ENCODE measurements at places on chromosomes 1 and 21. TPM values are rescaled to one million over a fixed set of nuclear protein-coding genes. Genes with fewer than 3 reads are reported as not detected.

GRCh38 chr1:30418939-30419720, 304.3 kb downstream of the MATN1 start:
- no peaks in the 10 kb centered on the region for H3K36me3 ChIP-seq
- H3K4me1 ChIP-seq: no peaks in the 10 kb centered on the region
- no peaks in the 10 kb centered on the region for H3K27me3 ChIP-seq
- H3K27ac ChIP-seq: no peak overlapping the region
- DNase-seq: no peak
- no peak overlapping the region for H3K4me3 ChIP-seq

GRCh38 chr1:15714406-15715136, 21.5 kb upstream of the SLC25A34 start:
- no peak for DNase-seq
- H3K27ac ChIP-seq: no peak overlapping the region
- H3K27me3 ChIP-seq: no peaks in the 10 kb centered on the region
- H3K36me3 ChIP-seq: peaks cover 44% of the 10 kb centered on the region
- no peak overlapping the region for H3K4me3 ChIP-seq
- no peaks in the 10 kb centered on the region for H3K4me1 ChIP-seq

- H3K4me3 ChIP-seq: no peak overlapping the region
- no peaks in the 10 kb centered on the region for H3K36me3 ChIP-seq
- no peaks in the 10 kb centered on the region for H3K27me3 ChIP-seq
Measured at GRCh38 chr1:98988904-98989555, 15.6 kb downstream of the PLPPR5 start.

GRCh38 chr1:64518692-64519481, 49.0 kb downstream of the CACHD1 start:
- no peaks in the 10 kb centered on the region for H3K36me3 ChIP-seq
- no peaks in the 10 kb centered on the region for H3K4me1 ChIP-seq
- H3K27me3 ChIP-seq: peaks cover 2% of the 10 kb centered on the region
- no peak overlapping the region for H3K4me3 ChIP-seq

DNA sequence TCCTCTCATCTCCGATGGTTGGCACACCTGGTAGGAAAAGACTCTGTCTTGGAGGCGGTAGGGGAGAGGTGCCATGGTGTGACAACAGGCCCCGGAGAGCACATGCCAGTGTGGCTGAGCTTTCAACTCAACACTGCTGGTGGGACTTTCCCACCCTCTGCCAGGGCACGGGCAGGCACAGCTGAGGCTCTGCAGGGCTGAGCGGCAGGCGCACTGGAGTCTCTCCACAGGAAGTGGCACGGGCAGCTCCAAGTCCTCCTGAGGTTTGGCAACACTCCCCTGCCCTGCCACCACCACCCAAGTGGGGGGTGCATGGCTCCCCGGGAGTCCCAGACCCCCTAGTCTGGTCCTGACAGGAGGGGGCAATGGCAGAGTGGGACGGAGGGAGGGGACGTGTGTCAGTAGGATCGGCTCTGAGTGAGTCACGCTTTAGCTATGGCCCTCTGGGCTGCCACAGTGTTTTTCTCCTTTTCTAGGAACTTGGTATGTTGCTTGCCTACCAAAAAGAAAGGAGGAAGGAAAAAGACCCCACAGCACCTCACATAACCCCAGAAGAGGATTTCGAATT, 27.3 kb upstream of the EVA1B start:
- no peaks in the 10 kb centered on the region for H3K27me3 ChIP-seq
- peak; percentile 78 for DNase-seq
- H3K36me3 ChIP-seq: peaks cover 49% of the 10 kb centered on the region
- H3K4me3 ChIP-seq: no peak overlapping the region
- H3K27ac ChIP-seq: peak overlapping the region; percentile 48

- no peaks in the 10 kb centered on the region for H3K4me1 ChIP-seq
- H3K4me3 ChIP-seq: no peak overlapping the region
- no peak for DNase-seq
- H3K36me3 ChIP-seq: no peaks in the 10 kb centered on the region
Measured at GRCh38 chr1:182217071-182217470, 155.6 kb upstream of the ZNF648 start.

DNA sequence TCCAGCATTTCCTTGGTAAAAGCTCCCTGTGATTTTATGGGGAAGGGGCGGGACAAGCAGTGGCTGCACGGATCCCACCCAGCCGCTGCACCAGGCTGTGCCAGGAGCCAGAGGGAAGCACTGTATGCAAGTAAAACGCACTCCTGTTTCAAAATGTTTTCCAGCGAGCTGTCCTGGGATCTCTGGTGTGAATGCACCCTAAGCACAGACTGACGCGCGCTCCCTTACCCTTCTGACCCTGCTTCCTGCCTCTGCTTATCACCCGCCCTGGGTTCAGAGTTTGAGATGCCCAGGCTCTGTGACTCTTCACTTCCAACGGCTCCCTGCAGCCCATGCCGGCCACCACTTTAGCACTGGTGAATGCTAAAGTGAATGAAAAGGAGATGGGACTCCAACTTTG, 131.2 kb downstream of the RHOU start:
- no peaks in the 10 kb centered on the region for H3K27me3 ChIP-seq
- H3K36me3 ChIP-seq: no peaks in the 10 kb centered on the region
- H3K27ac ChIP-seq: no peak overlapping the region

GRCh38 chr1:96519851-96520578, 201.6 kb upstream of the PTBP2 start:
- no peaks in the 10 kb centered on the region for H3K27me3 ChIP-seq
- DNase-seq: no peak
- no peaks in the 10 kb centered on the region for H3K4me1 ChIP-seq
- H3K27ac ChIP-seq: no peak overlapping the region

DNA sequence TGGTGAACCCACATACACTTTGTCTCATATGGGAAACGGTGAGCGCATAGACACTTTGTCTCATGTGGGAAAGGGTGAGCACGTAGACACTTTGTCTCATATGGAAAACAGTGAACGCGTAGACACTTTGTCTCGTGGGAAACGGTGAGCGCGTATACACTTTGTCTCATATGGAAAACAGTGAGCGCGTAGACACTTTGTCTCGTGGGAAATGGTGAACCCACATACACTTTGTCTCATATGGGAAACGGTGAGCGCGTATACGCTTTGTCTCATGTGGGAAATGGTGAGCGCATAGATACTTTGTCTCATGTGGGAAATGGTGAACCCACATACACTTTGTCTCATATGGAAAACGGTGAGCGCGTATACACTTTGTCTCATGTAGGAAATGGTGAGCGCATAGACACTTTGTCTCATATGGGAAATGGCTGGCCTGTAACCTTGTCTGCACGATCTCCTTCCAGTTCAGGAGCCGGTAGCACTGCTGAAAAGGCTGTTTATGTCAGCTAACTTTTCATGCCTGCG, 50.7 kb upstream of the TRAPPC10 start:
- no peak for DNase-seq
- H3K4me3 ChIP-seq: no peak overlapping the region

DNA sequence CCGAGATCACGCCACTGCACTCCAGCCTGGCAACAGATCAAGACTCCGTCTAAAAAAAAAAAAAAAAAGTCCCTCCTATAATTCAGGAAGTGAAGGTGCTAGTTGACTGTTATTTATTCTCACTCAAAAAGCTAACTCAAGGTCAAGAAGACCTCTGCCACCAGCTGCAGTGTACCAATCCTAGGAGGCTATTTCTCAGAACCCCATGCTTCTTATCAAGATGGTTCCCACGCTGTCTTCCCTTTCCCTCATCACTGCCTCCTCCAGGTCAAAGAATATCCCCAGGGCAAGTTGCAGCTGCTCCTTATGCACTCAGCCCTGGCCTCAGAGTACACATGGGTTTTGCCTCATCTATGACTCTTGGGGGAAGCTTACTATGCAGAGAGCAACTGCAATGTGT, 53.6 kb downstream of the RERE start:
- H3K4me1 ChIP-seq: no peaks in the 10 kb centered on the region
- H3K27ac ChIP-seq: no peak overlapping the region
- H3K4me3 ChIP-seq: no peak overlapping the region
- H3K36me3 ChIP-seq: no peaks in the 10 kb centered on the region
- DNase-seq: no peak
- no peaks in the 10 kb centered on the region for H3K27me3 ChIP-seq

- no peak for DNase-seq
- no peak overlapping the region for H3K4me3 ChIP-seq
- H3K4me1 ChIP-seq: no peaks in the 10 kb centered on the region
- no peaks in the 10 kb centered on the region for H3K27me3 ChIP-seq
Measured at GRCh38 chr1:14875524-14876509, 277.3 kb downstream of the KAZN start.

DNA sequence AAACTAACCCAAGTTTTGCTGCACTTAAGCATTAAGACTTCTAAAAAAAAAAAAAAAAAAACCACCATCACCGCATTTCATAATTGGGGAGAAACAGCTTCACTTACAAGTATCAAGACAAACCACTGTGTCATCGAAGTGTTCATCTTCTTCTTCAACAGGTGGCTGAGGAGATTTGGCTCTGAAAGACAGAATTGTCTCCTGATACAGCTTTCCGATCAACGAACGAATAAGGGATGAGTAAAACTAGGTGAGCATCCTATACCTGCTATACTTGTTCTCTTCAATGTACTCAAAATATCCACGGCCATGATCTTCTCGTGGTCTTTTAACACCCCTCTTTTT, 2.0 kb downstream of the HNRNPU start:
- H3K27me3 ChIP-seq: no peaks in the 10 kb centered on the region
- H3K36me3 ChIP-seq: peaks cover 47% of the 10 kb centered on the region
- H3K27ac ChIP-seq: peak overlapping the region; percentile 100
- peak; percentile 63 for DNase-seq
- peak overlapping the region; percentile 99 for H3K4me3 ChIP-seq
- H3K4me1 ChIP-seq: peaks cover 61% of the 10 kb centered on the region

GRCh38 chr1:29825941-29826415, 589.7 kb downstream of the PTPRU start:
- H3K4me3 ChIP-seq: no peak overlapping the region
- no peaks in the 10 kb centered on the region for H3K4me1 ChIP-seq
- H3K27ac ChIP-seq: no peak overlapping the region
- no peak for DNase-seq

DNA sequence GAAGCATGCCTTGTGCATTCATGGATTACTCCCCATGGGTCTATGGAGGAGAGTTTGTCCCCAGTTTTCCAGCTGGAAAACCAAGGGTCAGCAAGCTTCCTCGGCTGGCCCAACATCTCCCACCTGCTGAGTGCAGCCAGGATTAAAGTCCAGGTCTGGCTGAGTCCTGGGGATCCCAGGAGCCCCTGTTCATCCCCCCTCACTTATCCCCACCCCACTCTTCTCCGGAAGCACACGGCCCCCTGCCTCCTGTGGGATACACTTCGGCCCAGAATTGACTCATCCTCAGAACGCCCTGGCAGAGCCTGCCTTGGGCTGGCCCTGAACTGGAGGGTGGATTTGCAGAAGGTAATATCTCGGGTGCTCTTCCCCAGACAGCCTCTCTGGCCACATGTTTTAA, 276.1 kb downstream of the NPHP4 start:
- H3K27me3 ChIP-seq: no peaks in the 10 kb centered on the region
- no peaks in the 10 kb centered on the region for H3K36me3 ChIP-seq
- no peak overlapping the region for H3K27ac ChIP-seq
- no peak overlapping the region for H3K4me3 ChIP-seq
- no peak for DNase-seq

DNA sequence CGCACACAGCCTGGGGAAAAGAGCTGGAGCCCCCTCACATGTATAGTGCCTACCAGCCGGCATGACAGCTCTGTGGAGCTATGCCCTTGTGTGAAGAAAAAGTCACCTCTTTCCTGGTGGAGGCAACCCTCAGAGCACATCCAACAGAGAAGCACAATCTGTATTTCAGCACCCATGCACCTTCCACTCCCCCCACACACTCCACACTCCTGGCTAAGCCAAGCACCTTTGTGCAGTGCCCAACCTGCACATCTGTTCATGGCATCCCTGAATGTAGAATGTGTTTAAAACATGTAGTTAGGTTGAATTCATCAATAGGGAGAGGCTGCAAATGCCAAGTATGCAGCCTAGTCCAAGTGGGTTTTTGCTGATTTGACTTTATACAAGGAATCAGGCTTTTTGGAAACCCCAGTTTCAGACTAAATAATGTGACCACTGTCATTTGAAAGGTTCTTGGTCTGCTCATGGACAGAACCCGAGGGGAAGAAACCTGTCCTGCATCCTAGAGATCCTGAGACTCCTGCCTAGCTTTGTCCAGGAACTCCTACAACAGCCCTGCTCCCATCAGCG, 197.1 kb downstream of the TOMM20 start:
- no peak overlapping the region for H3K27ac ChIP-seq
- no peak overlapping the region for H3K4me3 ChIP-seq
- DNase-seq: no peak
- no peaks in the 10 kb centered on the region for H3K36me3 ChIP-seq
- no peaks in the 10 kb centered on the region for H3K27me3 ChIP-seq

GRCh38 chr1:29094433-29094832, 29.3 kb downstream of the TMEM200B start:
- no peak overlapping the region for H3K27ac ChIP-seq
- H3K4me3 ChIP-seq: no peak overlapping the region
- H3K27me3 ChIP-seq: no peaks in the 10 kb centered on the region
- H3K36me3 ChIP-seq: peaks cover 86% of the 10 kb centered on the region

DNA sequence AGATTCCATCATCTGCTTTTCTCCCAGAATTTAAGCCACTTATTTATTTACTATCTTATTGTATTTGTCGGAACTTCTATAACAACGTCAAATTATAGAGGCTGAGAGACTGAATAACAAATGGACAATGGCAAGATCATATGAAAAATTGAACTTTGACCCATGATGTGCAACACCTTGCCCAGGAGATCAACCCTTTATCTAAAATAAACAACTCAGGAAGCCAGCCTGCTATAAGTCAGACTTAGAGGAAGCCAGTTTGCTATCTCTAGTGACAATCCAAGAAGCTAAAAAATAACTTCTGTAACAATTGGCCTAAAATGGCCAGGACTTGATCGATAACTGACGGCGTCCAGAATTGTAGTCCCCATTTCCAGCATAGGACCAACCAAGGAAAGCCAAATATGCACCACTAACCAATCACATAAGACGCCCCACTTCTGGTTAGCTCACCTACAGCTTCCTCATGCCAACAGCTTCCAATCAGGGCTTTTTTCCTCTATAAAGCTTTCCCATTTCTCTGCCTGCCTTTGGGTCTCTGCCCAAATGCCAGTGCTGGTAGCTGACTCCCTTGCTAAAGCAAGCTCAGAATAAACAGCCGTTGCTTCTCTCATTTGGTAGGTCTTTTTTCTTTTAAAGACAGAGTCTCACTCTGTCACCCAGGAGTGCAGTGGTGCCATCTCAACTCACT, 28.5 kb downstream of the ANP32E start:
- DNase-seq: no peak
- H3K4me1 ChIP-seq: no peaks in the 10 kb centered on the region
- H3K27ac ChIP-seq: no peak overlapping the region

OTUD7B gene
- total RNA-seq: 6.7 TPM

PGBD5 gene
- total RNA-seq: not detected

TSPAN1 gene
- not detected for total RNA-seq

TMEM50B gene
- 84.2 TPM for total RNA-seq
